ENCODE measurements at places on chromosomes 6 and 20.

DNA sequence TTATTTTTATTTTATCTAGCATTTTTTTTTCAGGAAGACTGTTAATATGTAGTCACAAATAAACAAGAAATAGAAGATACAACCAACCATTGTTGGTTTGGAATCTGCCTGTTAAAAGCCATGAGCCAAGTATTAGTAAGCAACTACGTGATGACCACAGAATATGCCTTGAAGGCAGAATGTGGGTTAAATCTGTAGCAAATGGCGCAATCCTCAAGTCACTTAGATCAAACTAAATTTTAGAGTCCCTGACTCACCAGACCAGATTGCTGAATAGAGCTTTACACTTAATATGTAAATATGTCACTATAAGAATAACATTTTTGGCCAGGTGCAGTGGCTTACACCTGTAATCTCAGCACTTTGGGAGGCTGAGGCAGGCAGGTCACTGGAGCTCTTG lies 800.1 kb upstream of the CITED2 start:
- no peak for DNase-seq

GRCh38 chr20:54324041-54324440 lies 116.2 kb downstream of the PFDN4 start:
- DNase-seq: no peak

DNA sequence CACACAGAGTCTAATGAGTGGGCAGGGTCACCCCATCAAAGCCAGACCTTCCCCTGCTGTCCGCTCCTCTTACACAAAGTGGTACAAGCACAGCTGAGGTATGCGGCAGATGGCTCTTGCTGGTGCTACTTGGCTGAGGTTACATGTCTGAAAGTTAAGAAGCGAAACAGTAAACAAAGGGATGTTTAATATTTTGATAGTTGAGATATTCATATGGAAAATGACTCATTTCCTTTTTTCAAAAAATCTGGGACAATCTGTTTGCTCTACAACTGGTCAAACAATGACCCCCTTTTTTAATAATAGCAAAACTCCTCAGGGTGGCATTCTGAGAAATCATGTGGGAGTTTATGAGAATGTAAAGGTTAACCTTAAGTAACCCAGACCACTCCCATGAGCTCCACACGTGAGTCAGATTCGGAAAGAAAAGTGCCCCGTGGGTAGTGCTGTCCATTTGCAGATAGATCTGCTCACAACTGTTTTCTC lies 245.3 kb downstream of the TBXT start:
- no peak for DNase-seq

- no peak for DNase-seq
Observed at GRCh38 chr6:42443312-42444060, 8.2 kb downstream of the TRERF1 start.

- DNase-seq: no peak
Observed at GRCh38 chr20:57020364-57020763, 246.1 kb downstream of the BMP7 start.

GRCh38 chr6:53411451-53411850 lies 62.7 kb upstream of the ELOVL5 start:
- no peak for DNase-seq

DNA sequence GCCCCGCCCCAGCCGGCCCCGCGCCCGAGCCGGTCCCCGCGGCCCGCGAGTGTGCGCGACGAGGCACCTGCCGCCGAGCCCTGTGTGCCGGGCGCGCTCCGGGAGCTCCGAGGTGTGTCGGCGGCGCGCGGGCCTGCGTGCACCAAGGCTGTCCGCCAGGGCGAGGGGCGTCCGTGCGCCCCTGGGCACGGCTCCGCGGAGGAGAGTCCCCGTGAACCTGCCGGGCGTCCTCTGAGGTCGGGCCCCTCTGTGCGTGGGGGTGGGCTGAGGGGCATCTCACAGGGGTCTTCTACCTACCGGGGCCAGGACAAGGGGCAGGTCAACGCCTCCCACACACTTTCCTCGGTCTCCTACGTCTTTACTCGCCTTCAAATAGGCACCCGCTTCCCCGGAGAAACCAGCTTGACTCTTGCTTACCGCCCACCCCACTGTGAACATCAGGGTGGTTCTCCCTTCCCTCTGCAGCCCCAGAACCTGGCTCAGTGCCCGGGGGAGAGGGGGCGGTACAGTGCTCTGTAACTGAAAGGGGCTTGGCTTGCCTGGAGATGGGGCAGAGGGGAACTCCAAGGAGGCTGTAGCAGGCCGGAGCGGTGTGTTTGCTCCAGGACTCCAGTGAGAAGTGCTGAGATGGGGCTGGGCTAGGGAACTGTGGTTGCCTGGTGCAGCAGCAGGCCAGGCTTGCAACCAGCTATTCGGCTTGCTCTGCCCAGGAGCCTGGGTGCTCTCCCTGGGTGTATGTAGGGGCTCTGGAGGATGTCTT lies at the start of gene SAMD10:
Gene SAMD10, minus strand, starts transcription at position 86 of the 760 bp plus-strand sequence. CDS start 175 bp downstream, outside the sequence.
- DNase-seq: peak; percentile 90

DNA sequence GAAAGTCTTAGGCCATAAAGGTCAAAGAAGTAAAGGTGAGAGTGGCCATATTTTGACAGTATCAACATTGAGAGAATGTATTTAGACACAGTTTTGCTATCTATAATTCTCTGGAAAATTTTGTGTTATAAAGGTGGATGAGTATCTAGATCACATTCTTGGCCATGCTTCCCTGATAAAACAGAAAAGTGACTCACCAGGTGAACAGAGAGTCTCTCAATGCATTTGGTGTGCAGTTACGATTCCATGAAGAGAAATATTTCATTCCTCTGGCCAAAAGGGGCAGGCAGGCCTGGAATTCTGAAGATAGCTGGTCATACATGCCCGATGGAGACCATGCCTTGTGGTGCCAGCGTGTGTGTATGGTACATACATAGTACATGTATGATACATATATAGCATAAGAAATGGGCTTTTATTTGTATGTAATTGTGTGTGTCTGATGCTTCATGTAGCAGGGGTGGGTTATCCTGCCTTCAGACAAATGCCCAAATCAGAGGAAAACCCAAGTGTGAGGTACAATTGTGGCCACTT lies 164.0 kb downstream of the SOBP start:
- no peak for DNase-seq

GRCh38 chr6:85419046-85419759 lies 30.7 kb upstream of the NT5E start:
- DNase-seq: no peak

DNA sequence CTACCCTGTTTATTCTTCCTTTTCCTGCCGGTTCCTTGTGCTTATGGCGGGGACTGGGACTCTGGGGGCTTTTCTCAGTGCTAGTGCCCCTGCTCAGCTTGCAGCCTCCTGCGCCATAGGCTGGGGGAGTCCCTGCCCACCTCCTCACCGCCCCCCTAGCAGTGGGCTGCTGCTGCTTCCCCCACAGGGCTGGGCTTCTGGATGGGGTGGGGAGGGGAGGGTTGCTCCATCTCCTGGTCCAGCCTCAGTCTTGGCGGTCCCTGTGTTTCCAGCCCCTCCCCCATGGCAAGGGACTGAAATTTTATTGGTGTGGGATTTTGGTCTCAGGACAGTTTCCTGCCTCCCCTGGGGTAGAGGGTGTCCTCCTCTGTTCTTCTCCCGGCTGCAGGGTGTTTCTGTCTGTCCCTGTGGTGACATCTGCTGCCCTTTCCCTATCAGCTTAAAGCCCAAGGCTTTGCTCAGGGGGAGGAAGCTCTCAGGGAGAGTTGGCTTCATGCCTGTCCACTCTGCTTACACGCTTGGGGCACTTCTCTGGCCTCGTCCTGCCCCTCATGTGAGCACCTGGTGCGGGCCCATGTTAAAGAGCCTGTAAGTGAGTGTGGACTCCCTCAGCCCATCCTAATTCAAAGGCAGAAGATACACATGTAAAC lies 100.6 kb downstream of the HIVEP1 start:
- no peak for DNase-seq

DNA sequence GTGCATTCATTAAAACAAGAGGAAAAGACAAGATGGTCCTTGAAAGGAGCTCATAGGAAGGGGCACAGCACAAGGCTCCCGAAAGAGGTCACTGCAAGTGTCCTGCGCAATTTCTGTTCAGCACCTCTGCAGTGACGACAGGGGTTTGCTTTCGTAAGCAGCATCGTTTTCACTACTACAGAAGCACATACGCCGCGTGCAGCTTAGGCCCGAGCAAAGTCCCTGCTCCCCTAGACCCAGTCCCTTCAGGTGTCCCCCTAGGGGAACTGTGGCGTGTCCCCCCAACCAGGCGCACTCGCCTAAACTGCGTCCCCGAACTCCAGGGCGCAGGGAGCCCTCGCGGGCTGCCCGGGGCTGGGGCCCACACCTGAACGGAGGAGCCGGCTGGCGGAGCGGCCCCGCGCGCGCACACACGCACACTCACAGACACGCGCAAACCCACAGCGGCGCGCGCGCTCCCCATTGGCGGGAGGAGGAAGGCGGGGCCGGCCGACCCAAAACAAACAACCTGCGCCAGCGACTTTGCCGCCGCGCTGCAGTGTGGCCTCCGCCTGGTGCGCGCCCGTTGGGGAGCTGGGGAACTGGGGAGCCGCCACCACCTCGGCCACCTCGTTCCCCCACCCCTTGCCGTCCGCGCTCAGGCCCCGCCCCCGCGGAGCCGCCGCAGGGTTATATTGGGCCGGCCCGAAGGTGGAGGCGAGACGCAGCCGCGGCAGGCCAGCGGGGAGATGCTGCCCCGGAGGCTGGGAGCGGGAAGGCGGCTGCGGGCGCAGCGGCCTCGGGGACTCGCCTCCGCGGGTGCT lies at the start of gene FOXQ1:
Gene FOXQ1, plus strand, starts transcription at position 699 of the 803 bp plus-strand sequence. CDS start 607 bp downstream, outside the sequence.
- DNase-seq: no peak

DNA sequence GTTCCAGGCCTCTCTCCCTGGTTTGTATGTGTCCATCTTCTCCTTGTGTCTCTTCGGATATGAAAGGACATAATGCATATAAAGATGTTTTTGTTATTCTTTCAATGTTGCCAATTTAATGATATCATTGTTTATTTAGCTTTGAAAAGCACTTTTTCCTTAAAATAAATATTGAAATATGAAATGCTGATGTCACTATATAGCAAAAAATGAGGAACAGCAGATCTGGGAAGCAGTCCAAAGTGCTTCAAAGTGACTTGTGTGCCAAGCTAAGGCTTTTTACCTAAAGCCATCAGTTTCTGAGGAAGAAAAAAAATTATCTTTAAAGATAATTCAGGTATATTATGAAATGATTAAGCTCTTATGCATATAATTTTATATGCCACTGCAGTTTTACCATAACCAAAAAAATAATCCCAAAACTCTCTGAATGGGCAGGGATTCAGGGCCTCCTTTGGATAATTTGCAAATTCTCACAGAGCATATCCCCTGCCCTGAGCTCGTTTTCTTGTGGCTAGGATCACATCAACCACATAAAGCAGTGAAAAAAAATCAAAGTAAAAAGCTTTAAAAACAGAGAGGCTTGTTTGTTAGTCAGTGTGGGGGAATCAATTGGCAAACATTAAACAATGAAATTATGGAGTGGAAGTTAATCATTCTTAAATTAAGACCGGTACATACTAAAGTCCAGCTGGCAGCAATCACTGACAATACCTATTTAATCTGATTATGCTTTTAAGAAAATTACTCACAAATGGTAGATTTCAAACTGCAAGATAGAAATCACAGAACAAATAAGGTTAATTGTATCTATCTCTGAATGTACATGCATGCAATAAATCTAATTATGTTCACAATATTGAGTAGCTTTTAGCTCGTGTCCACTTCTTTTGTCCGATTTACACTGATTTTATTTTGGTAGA lies 1027.9 kb upstream of the ADGRB3 start:
- no peak for DNase-seq

GRCh38 chr6:137217801-137218472 lies 1.2 kb downstream of the IFNGR1 start:
- no peak for DNase-seq

GRCh38 chr6:72861059-72861458 lies 239.2 kb downstream of the KCNQ5 start:
- no peak for DNase-seq

DNA sequence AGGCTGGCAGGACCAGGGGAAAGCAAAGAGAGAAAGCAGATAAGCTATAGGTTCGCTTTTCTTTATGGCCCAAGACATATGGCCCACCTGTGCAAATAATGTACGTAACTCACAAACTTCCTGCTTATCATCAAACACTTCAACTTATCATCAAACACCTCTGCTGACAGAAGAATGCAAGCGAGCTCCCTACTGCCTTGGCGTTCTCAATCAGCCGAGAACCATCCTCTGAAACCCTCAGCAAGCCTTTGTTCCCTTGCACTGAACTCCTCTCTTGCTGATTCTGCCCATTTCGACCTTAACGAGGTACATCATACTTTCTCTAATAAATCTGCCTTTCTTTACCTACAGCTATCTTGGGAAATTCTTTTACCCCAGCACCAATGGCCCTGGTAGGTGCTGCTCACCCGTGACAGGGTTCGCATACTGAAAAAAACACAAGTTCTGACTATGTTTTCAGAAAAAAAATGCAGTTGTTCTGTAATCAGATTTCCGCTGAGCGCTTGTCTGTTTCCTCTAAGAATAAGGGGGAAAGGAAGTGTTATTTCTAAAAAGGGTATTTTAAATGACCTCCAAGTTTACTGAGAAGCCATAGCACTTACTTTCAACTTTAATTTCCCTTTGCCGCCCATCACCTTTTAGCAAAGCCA lies 28.3 kb downstream of the SERPINB6 start:
- no peak for DNase-seq

GRCh38 chr6:81697559-81697958 lies 54.9 kb downstream of the TENT5A start:
- DNase-seq: no peak

DNA sequence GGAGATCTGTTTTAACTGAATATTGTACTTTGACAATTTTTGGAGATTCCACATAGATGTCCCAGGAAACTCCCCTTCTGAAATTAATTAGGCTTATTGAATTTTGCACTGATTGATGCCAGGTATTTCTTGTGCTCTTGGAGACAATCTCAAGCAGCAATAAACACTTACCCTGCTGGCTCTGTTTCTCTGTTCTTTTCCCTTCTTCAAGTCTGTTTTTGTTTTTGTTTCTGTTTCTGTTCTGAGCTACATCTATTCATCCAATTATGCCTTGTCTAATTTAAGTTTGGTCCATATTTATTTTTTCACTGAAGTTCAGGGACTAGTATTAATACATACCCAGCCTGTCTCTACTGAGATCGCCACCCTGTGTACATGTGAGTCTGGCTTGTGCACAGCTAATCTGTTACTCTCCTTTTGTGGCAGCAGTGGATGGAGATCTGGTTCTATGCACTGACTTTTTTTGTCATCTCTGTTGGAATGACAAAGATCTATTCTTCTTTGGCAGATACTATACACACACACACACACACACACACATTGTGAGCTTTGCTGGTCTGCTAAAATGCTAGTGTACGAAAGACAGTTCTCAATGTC lies 51.9 kb downstream of the IL22RA2 start:
- DNase-seq: no peak

- no peak for DNase-seq
Observed at GRCh38 chr6:157841211-157841840, 18.3 kb downstream of the SNX9 start.

- no peak for DNase-seq
Observed at GRCh38 chr6:56374841-56375369, 127.5 kb upstream of the COL21A1 start.

- no peak for DNase-seq
Observed at GRCh38 chr6:143515061-143515760, 3.7 kb upstream of the FUCA2 start.

GRCh38 chr6:147142684-147143245 lies 61.5 kb upstream of the STXBP5 start:
- no peak for DNase-seq

Data from natural killer cell treated with Interleukin-12 subunit alpha and Interleukin-12 subunit beta and Interleukin-15 and Interleukin-18, amount 100 ng/mL, for 72 hours (primary cell).